ENCODE measurements at places on chromosomes 13 and 19.
A peak's percentile ranks its signal among the peaks of the same experiment; 100 is the strongest.

- DNase-seq, result no peak
Measured at GRCh38 chr13:110808138-110808537, 94.6 kb downstream of the ING1 start.

- DNase-seq, result no peak
Measured at GRCh38 chr13:50280441-50280937, 265.2 kb downstream of the KCNRG start.

DNA sequence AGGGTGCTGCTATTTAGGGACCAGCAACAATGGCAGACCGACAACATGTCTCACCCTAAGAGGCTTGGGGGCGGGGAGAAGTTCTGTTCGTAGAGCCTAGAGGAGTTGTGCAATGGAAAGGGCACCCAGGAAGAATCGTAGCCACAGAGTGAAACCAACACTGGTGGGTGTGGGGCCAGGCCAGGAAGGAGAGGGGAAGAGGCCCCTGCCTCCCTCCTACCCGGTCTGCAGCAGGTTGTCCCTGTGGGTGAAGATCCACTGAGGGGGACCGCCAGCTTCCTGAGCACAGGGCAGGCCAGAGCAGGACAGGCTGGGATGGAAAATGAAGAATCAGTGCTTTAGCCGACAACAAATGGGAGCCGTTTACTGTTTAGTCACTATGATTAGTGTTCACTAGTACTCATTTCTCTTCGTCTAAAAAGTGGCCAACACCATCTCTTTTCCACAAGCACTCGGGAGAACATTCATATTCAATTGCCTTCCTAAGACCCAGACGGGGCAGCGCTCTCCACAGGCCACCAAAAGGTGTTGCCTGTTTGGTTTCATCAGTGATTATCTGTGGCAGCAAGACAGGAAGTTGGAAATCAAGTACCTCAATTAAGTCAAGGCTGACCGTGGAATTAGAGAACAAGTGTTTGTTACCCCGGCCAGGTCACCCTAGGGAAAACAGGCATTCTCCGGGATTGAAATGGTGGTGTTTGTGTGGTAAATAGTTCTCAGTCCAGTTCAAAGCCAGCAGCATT is 1.1 kb upstream of the ATP11A start:
- no peak for DNase-seq

GRCh38 chr13:66222926-66223325 is 1007.2 kb downstream of the PCDH9 start:
- no peak for DNase-seq

DNA sequence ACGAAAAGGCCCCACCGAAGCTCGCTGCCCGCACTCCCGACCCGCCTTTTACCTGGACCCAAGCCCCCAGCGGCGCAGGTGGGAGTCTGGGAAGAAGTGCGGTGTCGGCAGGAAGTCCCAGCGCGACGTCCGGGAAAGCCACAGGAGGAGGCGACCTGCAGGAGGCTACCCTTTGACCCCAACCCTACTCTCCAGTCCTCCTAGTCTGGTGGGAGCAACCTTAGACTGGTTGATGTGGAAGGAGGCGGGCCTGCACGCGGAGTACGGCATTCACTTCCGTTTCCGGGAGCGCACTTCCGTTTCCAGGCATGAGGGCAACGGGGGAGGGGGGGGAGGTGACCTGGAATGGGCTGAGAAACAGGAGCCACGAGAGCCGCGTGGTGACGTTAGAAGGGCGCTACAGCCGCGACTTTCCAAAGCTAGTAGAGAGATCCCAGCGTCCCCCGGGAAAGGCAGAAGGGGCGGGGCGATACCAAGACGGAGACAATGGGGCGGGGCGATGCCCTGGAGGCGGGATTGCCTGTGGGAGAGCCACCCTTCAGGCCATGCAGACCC is 28.5 kb downstream of the ZNF266 start:
- peak; percentile 17 for DNase-seq

GRCh38 chr19:40503320-40503695 is 36.5 kb downstream of the SPTBN4 start:
- DNase-seq, result no peak

- DNase-seq, result no peak
Measured at GRCh38 chr13:109819874-109820273, 33.5 kb upstream of the IRS2 start.

GRCh38 chr13:26473571-26474230 is 83.8 kb upstream of the WASF3 start:
- DNase-seq, result no peak

DNA sequence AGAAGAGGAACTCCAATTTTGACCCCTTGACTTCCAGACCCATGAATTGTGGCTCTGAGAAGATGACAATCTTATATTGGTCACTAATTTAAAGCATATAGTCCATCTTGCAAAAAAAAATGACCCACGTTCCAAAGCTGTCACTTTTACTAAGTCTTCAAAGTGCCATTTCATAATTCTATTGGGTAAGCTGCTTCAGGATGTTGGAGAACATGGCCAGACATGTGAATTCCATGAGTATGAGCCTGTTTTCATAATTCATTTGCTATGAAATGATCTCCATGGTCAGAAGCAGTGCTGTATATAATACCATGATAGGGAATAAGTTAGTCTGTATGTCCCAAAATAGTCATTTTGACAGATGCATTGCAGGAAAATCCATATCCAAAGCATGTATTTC is 1787.3 kb downstream of the SLITRK5 start:
- DNase-seq, result no peak

DNA sequence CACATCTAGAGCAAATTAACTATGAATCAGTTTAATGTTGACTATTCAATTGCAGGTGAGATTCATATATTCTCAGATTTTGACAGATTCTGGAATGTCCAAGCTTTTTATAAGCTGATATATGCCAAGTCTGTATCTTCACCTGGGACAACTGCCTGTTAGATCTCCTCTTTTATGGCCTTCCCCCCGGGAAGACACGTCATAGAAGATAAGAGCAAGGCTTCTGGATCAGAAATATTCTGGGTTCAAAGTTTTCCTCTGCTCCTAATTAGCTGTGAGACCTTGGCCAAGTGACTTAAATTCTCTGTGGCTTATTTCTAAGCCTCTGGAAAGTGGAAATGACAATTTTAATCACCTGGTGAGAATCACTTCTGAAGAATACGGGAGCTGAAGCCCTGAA is 187.5 kb downstream of the OXGR1 start:
- DNase-seq, result no peak

DNA sequence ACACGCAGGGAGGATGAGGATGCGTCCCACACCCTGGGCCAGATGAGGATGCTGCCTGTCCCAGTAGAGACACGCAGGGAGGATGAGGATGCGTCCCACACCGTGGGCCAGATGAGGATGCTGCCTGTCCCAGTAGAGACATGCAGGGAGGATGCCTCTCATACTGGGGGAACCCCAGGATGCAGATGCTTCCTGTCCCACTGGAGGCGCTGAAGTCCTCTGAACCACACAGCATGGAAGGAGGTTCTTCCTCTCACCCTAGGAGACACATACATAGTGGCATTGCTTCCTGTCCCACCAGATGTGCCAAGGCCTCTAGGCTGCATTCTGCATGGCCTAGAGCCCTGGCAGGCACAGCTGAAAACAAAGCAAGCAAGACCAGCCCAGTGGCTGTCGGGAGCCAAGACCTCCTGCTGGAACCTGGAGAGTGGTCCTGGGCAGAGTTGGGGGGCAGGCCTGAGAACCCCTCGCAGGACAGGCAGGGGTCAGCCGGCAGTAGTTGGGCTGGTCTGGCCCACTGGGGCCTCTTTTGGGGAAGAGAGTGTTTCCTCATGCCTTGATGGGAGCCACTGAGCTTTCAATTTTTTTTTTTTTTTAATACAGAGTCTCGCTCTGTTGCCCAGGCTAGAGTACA is 4.3 kb downstream of the HPN start:
- no peak for DNase-seq

GRCh38 chr13:60448907-60449510 is 52.0 kb downstream of the TDRD3 start:
- peak; percentile 58 for DNase-seq

DNA sequence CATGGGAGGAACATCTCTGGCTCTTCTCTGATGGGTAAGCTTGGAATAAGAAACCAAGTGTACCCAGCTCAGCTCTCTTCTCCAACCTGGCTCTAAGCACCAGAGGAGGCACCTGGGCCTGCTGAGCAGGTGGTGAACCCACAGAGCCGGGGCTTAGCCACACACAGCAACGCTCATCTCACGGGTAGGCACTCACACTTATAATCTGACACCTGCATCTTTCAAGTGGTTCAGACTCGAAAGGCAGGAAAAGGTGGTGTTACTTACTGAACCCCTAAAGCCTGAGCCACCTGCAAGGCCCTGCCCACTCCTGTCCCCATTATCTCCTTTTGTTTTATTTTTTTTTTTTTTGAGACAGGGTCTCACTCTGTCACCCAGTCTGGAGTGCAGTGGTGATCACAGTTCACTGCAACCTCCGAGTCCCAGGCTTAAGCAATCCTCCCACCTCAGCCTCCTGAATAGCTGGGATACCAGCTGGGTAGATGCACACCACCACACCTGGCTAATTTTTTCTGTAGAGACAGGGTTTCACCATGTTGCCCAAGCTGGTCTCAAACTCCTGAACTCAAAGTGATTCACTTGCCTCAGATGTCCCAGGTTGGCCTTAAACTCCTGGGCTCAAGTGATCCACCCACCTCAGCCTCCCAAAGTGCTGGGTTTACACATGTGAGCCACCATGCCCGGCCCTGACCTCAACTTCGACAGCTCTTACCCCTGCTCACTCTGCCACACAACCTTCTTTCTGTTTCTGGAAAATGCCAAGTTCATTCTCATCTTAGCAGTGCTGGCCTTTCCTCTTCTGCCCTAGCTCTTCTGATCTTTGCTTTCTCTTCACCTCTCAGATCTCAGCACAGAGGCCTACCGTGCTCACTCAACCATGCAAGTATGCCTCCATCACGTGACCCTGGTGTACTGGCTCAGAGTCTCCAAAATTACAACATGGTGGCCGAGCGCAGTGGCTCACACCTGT is 9.7 kb downstream of the FBXL12 start:
- DNase-seq, result no peak

DNA sequence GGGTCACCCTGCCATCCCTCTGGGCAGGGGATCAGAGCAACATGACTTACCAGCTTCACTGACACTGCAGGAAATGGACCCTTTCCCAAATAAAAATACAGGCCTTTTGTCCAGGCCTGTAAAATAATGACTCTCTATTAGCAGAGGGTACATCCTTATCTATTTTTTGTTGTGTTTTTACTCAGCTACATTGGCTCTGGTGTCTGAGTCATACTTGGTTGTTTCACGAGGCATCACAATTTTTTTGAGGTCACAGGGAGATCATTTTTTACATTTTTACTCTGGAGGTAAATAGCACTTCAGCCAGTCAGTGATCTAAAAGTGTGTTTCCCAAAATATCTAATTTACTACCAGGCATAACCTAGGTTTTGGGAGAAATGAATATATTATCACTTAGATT is 6.9 kb upstream of the HTR2A start:
- no peak for DNase-seq

DNA sequence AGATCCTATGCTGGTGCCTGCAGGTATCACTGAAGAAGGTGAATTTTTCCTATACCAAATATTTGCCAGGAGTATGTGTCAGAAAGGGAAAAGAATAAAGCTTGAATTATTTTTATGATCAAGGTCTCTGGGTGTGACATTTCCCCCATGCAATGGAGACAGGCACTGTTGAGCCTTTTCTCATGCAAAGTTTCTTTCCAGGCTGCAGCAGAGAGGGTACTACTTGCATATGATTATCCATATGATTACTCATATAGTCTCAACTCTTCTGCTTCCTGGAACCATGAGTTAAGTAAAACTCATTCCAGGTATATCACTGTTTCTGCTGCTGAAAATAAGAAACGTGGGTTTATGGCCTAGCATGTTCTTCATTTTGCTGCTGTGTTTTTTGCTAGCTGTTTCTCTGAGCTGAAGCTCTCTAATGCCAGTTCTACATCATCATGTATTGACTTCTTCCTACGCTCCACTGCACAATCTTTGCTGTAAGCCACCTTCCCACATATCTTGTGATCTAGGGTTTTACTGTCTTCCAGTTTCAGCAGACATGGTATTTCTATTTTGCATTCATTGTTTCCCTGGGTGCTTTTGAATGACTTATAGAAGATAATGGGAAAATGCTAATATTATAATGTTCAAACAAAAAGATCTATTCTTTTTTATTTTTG is 278.7 kb upstream of the GPC6 start:
- no peak for DNase-seq

DNA sequence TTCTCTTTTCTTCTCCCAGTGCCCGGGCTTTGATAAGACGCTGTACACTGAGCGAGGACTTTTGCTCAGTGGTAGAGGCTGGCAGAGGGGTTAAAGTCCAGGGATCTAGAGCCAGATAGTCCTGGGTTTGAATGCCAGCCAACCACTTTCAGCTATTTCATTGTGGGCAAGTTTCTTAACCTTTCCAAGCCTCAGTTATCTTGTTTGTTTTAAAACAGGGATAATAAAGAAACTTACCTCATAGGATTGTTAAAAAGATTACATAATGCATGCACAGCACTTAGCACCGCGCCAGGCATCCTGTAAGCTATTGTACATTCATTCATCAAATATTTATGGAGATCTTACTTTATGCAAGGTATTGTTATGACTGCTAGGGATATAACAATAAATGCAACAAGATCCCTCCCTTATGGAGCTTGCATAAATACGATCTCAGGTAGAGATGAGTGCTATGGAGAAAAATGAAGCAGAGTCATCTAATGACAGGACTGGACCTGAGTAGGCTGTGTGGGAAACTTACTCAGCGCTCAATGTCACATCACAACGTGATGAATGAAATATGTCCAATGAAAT is 70.8 kb downstream of the LNX2 start:
- no peak for DNase-seq

DNA sequence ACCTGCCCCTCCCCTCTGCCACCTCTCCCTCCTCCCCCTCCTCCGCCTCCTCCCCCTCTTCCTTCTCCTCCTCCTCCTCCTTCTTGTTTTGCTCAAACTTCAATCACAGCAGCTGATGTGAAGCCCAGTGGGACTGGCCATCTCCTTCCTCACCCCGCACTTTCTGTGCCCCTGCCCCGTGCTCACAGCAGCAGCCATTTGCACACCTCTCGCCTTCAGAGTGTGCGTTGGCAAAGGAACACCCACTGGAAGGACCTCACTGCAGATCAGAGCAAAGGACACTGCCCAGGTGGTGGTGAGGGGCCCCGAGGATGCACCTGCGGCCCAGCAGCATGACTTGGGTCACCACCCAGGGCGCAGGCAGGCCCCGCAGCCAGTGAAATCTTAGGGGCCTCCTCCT is 98.8 kb downstream of the SOX1 start:
- DNase-seq, result no peak

GRCh38 chr19:3982701-3983541 is 2.3 kb downstream of the EEF2 start:
- no peak for DNase-seq
